ENCODE measurements at places on chromosomes 1 and 21.

DNA sequence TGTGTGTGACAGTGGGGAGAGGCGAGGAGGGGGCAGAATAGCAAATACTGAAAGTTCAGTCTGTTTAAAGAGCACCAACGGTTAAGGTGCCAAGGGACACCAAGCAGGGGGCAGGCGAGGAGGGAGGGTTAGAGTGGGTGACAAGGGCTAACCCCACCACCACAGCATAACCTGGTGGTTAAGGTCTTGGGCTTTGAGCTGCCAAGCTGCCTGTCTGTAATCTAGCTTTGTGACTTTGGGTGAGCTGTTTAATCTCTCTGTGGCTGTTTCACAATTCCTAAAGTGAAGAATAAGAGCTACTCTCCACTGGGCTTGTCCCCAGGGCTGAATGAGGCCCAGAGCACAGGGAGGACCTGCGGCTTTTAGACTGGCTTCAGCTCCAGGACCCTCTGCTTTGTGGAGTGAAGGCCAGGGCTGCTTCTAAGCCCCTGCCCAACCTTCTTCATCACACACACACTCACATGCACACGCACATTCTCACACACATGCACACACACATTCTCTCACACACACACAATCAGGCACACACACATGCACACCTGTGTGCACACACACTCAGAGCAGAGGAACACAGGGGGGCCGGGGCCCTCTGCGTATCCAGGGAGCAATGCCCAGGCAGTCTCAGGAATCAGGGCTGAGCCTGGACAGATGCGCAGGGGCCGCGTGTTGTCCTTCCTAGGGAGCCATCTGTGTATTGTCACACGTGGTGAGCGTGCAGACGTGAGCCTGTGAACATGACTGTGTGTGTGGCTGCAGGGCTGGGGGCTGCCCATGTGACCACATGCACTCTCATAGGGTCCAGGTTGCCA lies 101.6 kb upstream of the TARDBP start:
- no peaks in the 10 kb centered on the region for H3K36me3 ChIP-seq
- DNase-seq: no peak
- no peaks in the 10 kb centered on the region for H3K27me3 ChIP-seq

GRCh38 chr1:246794828-246795671 lies 70.8 kb downstream of the SCCPDH start:
- H3K27me3 ChIP-seq: peaks cover 8% of the 10 kb centered on the region
- H3K4me3 ChIP-seq: no peak overlapping the region

- H3K27ac ChIP-seq: no peak overlapping the region
- no peaks in the 10 kb centered on the region for H3K4me1 ChIP-seq
- H3K4me3 ChIP-seq: no peak overlapping the region
- no peak for DNase-seq
- H3K27me3 ChIP-seq: no peaks in the 10 kb centered on the region
Measured at GRCh38 chr1:109977225-109977624, 7.3 kb upstream of the AHCYL1 start.

DNA sequence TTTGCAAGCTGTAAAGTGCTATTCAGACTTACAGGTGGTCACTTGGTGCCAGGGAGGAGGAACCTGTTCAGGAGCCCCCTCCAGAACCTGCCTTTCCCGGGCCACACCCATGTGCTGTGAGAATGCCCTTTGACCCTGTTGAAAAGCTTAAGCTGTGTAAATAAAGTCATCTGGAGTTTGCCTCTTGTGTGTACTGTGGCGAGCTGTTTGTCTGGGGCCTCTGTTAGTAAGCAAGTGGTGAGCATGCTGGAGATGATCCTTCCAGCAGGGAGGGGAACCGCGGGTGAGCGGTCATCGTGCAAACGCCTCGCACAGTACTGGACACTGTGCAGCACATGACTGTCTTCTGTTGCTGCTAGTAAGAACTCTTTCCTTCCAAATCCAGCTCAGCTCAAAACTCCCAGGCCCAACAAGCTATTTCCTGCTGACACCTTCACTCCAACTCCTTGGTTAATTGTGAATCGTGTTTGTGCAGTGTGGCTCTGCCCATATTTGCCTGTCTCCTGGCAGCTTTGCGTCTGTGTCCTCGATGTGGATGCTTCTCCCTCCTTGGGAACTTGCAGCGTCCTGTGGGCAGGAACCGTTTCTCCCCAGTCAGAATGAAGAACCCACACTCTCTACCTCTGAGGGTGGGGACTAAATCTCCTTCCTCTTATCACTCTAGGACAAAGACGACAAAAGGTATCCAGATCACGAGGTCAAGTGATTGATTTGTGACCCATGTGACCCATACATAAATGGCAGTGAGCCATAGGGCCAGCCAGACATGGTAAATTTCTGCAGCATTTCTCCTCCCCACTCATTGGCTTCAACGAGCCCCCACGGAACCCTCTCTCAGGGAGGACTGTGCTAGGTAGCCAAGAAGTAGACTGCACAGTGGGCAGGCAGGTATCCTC lies 13.9 kb upstream of the BTG2 start:
- H3K27ac ChIP-seq: peak overlapping the region; percentile 99
- no peaks in the 10 kb centered on the region for H3K36me3 ChIP-seq
- no peak for DNase-seq
- H3K4me3 ChIP-seq: no peak overlapping the region
- peaks cover 43% of the 10 kb centered on the region for H3K4me1 ChIP-seq

DNA sequence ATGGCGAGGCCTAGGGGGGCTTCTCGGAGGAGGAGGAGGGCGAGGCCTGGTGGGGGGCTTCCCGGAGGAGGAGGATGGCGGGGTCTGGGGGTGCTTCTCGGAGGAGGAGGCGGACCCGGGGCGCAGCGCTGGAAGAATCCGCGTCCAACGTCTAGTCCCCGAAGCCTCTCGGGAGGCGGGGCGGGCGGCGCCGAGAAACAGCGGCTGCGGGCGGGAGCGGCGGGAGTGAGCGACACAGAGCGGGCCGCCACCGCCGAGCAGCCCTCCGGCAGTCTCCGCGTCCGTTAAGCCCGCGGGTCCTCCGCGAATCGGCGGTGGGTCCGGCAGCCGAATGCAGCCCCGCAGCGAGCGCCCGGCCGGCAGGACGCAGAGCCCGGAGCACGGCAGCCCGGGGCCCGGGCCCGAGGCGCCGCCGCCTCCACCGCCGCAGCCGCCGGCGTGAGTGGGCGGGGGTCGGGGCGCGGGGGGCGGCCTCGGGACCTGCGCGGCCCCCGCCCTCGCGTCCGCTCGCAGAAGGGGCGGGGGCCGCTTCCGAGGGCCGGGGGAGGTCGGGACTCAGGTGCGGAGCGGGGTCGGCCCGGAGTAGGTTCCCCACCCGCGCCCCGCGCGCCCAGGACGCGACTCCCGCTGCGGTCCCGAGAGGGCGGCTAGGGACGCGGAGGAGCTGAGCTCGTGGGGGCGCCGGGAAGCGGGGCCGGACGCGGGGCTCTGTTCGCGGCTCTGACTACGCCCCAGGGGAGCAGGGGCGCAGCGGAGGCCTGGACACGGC lies at the start of gene KLHL17:
TSS of gene KLHL17 (plus strand) at position 222 of the 769 bp plus-strand sequence. CDS start at position 332, 110 bp downstream.
- peaks cover 33% of the 10 kb centered on the region for H3K4me1 ChIP-seq
- peak within 1 kb of the TSS; percentile 20 for H3K27ac ChIP-seq
- H3K4me3 ChIP-seq: peak within 1 kb of the TSS; percentile 95
- H3K27me3 ChIP-seq: no peaks in the 10 kb centered on the region
- H3K36me3 ChIP-seq: peaks cover 18% of the 10 kb centered on the region
- peak; percentile 64 for DNase-seq

DNA sequence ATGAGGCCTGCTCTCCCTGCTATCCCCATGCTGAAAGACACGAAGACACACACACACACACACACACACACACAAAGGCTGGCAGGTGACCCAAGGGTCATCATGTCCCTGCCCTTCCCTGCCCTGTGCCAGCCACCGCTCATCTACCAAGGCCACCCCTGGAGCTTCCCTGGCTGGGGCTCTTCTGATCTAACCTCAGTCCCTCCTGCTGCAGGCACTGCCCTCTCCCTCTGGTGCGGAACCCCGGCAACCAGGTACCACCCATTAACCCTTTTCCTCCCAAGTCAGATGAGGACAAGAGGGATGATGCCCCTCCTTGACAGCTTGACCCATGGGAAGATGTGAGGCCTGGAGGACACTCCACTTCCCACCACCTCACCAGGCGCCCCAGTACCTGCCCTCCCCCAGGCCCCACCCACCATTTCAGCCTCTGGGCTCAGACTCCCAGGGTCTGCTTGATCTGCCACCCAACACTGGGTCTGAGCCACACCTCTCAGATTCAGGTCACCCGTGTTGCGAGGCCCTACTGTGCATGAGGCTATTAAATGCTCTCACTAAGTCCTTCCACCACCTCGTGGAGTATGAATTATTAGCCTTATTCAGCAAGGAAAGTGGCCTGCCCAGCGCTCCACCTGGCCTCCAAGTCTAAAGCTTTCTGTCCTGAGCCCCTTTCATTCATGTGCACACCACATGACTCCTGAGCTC lies 2.5 kb downstream of the SDC3 start:
- H3K27me3 ChIP-seq: peaks cover 15% of the 10 kb centered on the region
- DNase-seq: no peak
- H3K27ac ChIP-seq: no peak overlapping the region
- no peaks in the 10 kb centered on the region for H3K36me3 ChIP-seq
- peaks cover 9% of the 10 kb centered on the region for H3K4me1 ChIP-seq

DNA sequence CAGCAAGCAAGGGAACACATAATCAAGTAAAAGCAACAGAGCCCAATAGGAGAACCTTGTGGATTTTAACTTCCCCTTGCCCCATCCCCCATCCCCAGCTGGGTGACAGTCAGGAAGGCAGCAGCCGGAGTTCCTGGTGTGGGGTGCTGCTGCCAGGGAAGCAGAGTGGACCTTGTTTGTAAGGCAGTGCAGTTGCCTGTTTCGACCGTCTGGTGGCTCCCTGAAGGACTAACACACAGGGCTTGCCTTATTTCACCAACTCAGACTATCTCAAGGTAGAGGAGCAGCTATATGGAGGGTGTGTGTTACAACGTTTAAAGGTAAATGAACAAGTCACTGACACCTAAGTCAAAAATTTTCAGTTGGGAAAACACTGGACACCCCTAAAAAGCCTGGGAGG lies 6.6 kb downstream of the KRTAP10-8 start:
- H3K4me3 ChIP-seq: peak overlapping the region; percentile 6
- DNase-seq: no peak
- peak overlapping the region; percentile 44 for H3K27ac ChIP-seq
- no peaks in the 10 kb centered on the region for H3K27me3 ChIP-seq
- peaks cover 25% of the 10 kb centered on the region for H3K4me1 ChIP-seq
- H3K36me3 ChIP-seq: no peaks in the 10 kb centered on the region

DNA sequence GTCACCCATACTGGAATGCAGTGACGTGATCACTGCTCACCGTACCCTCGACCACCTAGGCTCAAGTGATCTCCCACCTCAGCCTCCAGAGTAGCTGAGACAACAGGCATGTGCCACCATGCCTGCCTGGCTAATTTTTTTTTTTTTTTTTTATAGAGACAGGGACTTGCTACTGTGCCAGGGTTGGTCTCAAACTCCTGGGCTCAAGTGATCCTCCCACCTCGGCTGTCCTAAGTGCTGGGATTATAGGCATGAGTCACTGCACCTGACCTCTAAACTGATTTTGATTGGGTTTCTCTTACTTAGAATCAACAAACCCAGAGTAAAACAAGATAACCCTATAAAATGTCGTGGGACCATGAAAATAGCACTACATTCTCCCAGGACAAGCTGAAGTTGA lies 112.0 kb downstream of the UBE2U start:
- no peak overlapping the region for H3K4me3 ChIP-seq
- DNase-seq: no peak
- no peak overlapping the region for H3K27ac ChIP-seq
- no peaks in the 10 kb centered on the region for H3K4me1 ChIP-seq
- no peaks in the 10 kb centered on the region for H3K27me3 ChIP-seq

- H3K27ac ChIP-seq: no peak overlapping the region
- no peaks in the 10 kb centered on the region for H3K27me3 ChIP-seq
- no peak for DNase-seq
- no peak overlapping the region for H3K4me3 ChIP-seq
- H3K4me1 ChIP-seq: no peaks in the 10 kb centered on the region
- no peaks in the 10 kb centered on the region for H3K36me3 ChIP-seq
Measured at GRCh38 chr1:238916828-238917227, 469.5 kb upstream of the CHRM3 start.

DNA sequence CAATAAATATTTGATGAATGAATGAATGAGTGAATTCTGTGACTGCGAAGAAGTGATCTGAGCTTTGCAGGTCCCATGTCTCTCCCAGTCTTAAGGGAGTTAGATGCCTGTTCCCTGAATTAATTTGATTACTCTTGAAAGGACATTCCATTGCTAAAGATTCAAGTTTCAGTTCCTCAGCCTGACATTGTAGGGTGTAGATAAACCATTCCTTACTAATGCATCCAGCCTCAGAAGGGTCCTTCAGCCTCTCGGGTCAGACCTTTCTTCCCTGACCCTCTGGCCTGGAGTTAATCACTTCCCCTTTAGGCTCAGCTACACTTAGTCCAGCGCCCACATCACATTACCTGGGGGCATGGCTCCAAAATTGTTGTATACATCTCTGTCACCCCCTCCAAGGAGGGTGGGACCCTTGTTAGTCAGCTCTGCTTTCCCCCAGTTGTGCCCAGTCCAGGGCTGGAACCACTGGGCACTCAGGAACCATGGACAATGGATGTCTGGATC lies 2.6 kb downstream of the INSRR start:
- H3K4me1 ChIP-seq: peaks cover 23% of the 10 kb centered on the region
- H3K4me3 ChIP-seq: no peak overlapping the region
- no peak for DNase-seq
- no peaks in the 10 kb centered on the region for H3K36me3 ChIP-seq
- H3K27ac ChIP-seq: no peak overlapping the region

GRCh38 chr1:175725684-175726083 lies 17.7 kb downstream of the TNR start:
- DNase-seq: no peak
- no peaks in the 10 kb centered on the region for H3K27me3 ChIP-seq
- H3K4me3 ChIP-seq: no peak overlapping the region
- no peaks in the 10 kb centered on the region for H3K36me3 ChIP-seq

- H3K4me1 ChIP-seq: peaks cover 3% of the 10 kb centered on the region
- DNase-seq: no peak
- H3K27me3 ChIP-seq: no peaks in the 10 kb centered on the region
- H3K4me3 ChIP-seq: no peak overlapping the region
- H3K27ac ChIP-seq: no peak overlapping the region
Measured at GRCh38 chr21:44783020-44783696, 18.5 kb downstream of the UBE2G2 start.

GRCh38 chr1:211739671-211740411 lies 64.4 kb upstream of the NEK2 start:
- no peak overlapping the region for H3K4me3 ChIP-seq
- no peaks in the 10 kb centered on the region for H3K27me3 ChIP-seq
- H3K36me3 ChIP-seq: no peaks in the 10 kb centered on the region

GRCh38 chr1:65174585-65174984 lies 26.6 kb downstream of the AK4 start:
- no peaks in the 10 kb centered on the region for H3K36me3 ChIP-seq
- H3K4me1 ChIP-seq: no peaks in the 10 kb centered on the region
- no peak for DNase-seq
- no peak overlapping the region for H3K27ac ChIP-seq
- no peak overlapping the region for H3K4me3 ChIP-seq
